ENCODE measurements at places on chromosomes 3 and 15.
A peak's percentile ranks its signal among the peaks of the same experiment; 100 is the strongest.

GRCh38 chr3:157590273-157590672, 87.1 kb upstream of the VEPH1 start:
- no peak for DNase-seq

GRCh38 chr3:16462679-16463078, 50.8 kb downstream of the RFTN1 start:
- DNase-seq = no peak

- DNase-seq = no peak
Measured at GRCh38 chr15:78621810-78622402, 1.1 kb upstream of the CHRNA3 start.

- no peak for DNase-seq
Measured at GRCh38 chr15:40136470-40137302, 24.2 kb upstream of the BUB1B start.

DNA sequence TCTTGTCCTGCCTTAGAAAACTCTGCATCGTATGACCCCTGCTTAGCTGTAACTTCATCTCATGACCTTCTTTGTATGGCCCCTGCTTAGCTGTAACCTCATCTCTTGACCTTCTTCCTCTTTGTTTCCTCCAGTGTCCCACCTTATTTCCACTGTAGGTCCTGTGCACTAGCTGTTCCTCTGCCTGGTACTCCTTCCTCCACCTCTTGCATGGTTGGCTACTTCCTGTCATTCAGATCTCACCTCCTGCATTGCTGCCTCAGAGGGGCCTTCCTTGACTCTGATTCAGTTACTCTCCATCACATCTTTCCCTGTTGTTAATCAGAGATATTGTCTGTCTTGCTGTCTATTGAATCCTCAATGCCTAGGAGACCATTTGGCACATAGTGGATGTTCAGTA, 63.2 kb downstream of the PDE8A start:
- no peak for DNase-seq

DNA sequence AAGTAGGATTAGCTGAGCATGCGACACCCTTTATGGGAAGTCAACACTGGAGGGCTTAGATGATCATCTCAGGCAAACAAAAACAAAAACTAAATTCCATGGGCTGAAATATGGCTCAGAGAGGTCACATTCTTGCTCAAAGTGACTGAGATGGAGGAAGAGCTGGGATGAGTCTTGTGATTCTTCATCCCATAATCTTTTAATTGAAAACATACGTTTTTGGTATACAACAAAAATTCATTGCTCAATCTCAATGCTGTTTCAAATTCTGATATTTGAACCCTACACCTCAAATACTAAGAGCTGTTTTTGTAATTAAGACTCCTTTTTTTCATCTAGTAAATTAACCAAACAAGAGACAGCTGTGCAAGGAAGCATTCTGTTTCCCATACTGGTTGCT, 257.0 kb downstream of the NR1D2 start:
- no peak for DNase-seq

DNA sequence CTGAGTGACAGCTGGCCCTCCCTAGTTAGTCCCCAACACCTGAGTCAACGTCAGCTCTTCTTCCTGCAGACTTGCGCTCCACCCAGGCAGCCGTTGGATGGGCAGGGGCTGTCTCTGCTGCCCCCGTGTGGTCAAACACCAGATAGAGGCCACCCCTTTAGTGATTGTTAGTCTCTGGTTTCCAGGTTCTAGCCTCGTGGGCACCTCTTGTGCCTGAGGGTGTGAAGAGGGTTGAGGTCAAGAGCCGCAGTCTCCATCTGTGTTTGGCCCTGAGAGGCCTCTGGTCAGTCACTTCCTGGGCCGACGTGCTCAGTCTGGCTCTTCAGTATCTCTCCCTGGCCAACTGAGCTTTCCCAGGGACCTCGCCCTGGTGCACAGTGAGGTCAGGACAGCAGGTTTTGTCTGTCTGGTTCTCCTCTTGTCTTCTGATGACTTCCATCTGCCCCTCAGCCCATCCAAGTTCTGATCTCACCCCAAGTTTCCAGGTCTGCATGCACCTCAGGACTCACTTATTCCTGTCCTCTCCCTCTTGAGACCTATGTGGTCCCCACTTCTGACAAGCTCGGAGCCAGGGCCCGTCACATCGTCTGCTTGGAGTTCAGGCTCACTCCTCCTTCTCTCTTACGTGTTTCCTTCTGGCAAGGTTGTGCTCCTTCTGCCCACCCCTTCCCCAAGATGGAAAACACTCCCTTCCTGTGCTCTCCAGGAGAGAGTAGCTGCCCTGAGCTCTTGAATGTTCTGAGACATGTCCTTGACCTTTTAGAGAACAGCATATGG, 20.9 kb downstream of the CD276 start:
- DNase-seq = peak; percentile 33

DNA sequence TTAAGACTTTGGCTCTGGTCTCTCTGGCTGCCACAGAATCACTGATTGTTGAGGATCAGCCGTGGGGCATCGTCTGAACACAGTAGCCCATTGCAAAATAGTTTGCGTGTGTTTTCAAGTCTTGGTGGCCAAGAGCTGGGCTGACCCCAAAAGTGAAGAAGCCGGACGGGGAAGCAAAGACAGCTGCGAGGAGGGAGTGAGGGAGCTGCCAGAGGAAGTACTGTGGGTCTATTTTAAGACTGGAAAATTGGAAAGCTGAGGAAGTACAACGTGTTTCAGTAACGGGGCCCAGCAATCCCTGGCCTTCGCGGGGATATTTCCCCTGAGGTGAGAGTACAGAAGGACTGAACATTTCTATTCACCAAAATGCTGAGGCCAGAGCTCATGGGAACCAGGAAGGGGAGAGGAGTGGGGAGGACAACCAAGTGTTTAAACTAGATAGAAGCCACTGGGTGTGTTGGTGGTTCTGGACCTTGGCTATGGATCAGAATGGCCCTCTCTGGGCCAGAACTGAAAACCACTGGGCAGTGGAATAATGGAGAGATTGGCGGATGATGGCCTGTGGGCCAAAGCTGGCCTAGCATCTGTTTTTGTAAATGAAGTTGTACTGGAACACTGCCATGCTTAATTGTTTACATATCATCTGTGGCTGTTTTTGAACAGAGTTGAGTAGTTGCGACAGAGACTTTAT, 34.1 kb upstream of the LIMD1 start:
- DNase-seq = no peak

- no peak for DNase-seq
Measured at GRCh38 chr3:49713336-49714105, 6.0 kb downstream of the AMIGO3 start.

- no peak for DNase-seq
Measured at GRCh38 chr3:117893638-117894037, 1141.0 kb downstream of the IGSF11 start.

DNA sequence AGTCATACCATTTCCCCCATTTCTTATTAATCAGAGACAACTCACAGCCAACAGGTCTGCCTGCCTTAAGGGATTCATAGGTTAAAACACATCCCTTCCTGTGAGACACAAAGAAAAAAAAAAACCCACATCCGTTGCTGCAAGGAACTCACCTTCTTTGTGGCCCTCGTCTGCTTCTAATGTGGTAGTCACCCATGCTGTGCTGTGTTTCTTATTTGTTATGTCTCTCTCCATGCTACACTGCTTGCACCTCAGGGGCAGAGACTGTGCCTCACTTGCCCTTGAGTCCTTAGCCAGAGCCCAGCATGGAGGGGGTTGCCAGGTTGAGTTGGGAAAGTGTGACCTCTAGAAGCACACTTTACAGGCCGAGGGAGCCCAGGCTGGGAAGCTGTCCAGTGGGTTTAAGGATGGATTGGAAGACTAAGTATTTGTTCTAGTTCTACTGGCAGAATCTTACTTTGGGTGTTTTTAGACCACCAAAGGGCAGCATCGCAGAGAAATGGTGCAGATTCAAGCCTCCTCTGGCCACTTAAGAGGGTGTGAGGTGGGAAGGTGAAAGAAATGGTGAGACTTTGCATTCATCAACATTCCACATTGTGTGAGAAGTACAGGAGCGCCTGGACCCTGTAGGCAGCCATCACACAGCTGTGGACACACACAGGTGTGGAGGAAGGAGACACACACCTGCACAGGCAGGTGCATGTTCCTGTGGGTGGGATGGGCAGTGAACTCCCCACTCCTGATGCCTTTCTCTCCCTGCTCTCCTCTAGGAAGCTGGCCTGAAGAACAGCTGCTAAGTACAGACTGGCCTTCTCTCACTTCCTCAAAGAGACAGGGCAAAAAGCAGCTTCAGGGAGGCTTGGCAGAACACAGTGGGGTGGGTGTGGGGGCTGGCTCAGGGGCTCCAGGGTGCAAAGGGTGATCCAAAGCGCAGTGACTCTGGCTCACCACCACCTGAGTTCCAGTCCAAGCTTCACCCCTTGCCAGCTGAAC, 48.8 kb downstream of the GLB1 start:
- no peak for DNase-seq

- DNase-seq = no peak
Measured at GRCh38 chr15:56982987-56983386, 64.5 kb downstream of the TCF12 start.

GRCh38 chr3:62962714-62963113, 87.5 kb upstream of the CADPS start:
- no peak for DNase-seq

DNA sequence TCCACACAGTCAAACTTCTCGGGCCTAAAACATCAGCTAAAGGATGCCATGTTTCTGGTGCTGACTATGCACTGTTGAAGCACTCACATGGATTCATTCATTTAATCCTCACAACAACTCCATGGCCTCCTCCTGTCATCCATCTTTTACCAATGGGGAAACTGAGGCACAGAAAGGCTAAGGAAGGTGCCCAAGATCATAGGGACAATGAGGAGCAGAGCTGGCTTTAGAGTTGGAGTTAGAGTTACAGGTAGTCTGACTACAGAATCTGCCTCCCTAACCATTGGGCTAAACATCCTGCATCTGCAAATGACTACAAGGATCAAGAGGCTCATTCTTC, 111.6 kb downstream of the IQSEC1 start:
- DNase-seq = no peak

DNA sequence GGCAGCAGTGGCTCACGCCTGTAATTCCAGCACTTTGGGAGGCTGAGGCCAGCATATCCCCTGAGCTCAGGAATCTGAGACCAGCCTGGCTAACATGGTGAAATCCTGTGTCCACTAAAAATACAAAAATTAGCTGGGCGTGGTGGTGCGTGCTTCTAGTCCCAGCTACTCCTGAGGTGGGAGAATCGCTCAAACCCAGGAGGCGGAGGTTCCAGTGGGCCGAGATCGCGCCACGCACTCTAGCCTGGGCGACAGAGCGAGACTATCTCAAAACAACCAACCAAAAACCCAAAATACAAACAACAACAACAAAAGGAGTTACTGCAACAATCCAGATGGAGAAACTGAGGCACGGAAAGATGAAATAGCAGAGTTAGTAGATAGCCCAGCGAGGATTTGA, 35.4 kb downstream of the SAXO2 start:
- DNase-seq = no peak

GRCh38 chr3:10941972-10942371, 50.6 kb upstream of the SLC6A1 start:
- DNase-seq = no peak

- no peak for DNase-seq
Measured at GRCh38 chr15:49423901-49424550, 984 bp downstream of the FGF7 start.

DNA sequence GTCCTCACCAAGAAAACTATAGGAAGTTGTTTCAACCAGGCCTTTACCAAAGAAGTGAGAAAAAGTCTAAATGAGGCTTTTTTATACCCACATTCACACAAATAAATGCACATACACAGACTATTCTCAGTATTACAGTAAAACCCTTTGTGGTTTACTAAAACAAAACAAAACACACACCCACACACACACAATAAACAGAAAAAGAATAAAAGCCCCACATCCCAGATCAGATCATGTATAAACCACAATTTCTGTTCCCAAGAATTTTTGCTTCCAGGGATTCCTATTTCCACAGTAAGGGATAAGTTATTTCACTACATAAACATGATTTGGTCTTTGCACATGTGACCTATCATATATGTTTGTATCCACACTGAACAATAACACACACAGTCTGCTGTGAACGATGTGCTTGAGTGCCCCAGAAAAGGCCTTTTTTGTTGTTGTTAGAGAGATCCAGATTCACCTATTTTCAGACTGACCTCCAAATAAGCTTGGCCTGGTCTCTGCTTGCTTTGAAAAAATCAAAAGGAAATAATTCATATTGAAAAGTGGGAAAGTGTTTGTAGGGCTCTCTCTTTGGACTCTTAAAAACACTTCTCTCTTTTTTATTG, 283.4 kb upstream of the ATP11B start:
- DNase-seq = no peak

GRCh38 chr3:63945558-63946096, 33.4 kb upstream of the SCAANT1 start:
- no peak for DNase-seq

- DNase-seq = no peak
Measured at GRCh38 chr15:45084163-45084562, 29.8 kb downstream of the DUOX2 start.

GRCh38 chr3:124999317-124999716, 56.5 kb downstream of the HEG1 start:
- DNase-seq = no peak

DNA sequence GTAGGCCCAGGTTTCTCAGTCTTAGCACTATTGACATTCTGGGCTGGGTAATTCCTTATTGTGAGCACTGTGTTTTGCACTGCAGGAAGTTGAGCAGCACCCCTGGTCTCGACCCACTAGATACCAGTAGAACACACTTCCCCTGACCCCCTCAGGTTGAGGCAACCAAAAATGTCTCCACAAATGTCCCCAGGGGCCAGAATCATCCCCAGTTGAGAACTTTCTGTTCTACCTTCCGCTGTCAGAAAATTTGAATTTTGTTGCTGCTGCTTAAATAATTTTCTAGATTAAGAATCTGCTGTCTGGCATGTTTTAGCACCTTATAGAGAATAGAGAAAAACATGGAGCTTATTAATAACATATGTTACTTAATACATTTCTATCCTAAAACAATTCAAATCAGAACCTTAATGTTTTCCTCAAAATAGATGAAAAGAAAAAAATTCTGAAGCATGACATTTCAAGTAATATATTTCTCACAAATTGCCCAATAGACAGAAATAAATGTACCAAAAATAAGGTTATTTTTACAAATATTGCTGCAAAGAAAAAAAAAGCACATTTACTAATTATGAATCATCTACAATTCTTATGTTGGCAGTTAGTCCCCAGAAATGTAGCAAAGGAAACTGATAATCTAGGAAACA, 13.2 kb upstream of the THRB start:
- DNase-seq = no peak

GRCh38 chr3:183409219-183409618, 19.2 kb downstream of the MCF2L2 start:
- no peak for DNase-seq

GRCh38 chr3:179297971-179298725, 24.7 kb upstream of the ZNF639 start:
- no peak for DNase-seq

DNA sequence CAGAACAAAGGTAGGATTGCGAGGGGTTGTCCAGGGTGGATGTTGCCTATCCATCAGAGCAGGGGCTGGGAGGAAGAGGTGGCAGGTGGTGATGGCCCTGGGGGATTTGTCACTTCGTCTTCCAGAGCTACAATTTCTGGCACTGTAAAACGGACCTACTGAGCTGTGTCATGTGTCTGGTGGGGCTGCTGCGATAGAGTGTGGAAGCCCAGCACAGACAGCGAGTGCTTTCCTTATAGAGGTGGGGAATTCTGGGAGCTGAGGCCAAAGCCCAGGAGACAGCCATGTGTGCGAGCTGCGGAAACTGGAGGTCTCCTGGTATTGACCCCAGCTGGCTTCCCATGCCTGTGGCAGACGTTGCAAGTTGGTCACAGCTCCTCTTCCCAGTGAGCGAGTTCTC, 61.2 kb upstream of the SEC22A start:
- DNase-seq = no peak
